SJSA1 (cell line): ENCODE measurements at places on chromosomes 3 and 15.

DNA sequence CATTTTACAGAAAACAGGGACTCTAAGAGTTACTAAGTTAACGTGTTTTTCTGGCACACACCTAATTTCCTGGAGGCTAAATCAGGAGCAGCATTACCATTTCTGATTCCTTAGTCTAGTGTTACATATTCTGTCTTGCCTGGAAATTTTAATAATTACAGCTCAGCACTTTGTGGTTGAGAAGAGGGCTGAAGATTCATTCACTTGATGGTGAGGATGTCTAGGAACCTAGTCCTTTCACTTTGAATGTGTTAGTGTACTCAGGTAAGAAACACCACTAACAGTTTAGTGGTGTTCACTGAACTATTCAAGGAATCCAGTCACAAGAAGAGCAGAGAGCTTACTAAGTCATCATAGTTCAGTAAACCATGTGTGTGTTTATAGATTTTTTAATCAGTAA, 102.8 kb downstream of the STT3B start:
- H3K4me3 ChIP-seq, result no peak overlapping the region
- no peak overlapping the region for H3K27ac ChIP-seq
- H3K36me3 ChIP-seq, result peaks cover 23% of the 10 kb centered on the region
- H3K27me3 ChIP-seq, result no peaks in the 10 kb centered on the region

- no peaks in the 10 kb centered on the region for H3K36me3 ChIP-seq
- H3K27me3 ChIP-seq, result no peaks in the 10 kb centered on the region
- no peak for DNase-seq
- H3K27ac ChIP-seq, result no peak overlapping the region
- no peaks in the 10 kb centered on the region for H3K4me1 ChIP-seq
- no peak overlapping the region for H3K4me3 ChIP-seq
Measured at GRCh38 chr15:22265056-22265945, 185.0 kb downstream of the OR4M2 start.

DNA sequence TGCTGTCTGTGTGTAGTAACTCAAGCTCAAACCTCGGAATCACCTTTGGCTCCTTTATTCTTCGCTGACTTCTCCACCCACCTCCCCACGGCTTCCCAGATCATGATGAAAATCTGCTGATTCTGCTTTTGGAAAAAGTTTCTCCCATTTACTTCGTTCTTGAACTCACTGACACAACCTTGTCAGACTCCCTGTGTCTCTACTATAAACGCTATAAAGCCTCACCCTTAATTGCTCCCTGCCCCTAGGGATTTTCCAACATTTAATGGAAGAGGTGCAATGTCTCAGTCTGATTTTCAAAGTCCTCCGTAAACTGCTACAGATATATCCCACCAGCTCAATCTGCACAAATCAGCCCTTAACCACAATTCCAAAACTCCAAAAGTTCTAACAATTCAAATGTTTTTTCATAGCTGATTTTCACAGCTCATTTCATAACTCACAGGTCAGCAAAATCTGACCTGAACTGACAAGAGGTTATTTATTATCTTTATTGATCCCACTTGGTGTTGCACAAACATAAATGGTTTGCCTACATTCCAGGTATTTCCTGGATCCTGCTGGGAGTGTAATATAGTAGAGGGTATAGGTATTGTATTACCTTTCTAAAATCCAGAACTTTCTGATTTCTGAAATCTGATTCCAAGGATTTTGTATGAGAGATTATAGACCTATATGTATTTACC, 129.4 kb downstream of the PLD1 start:
- no peak overlapping the region for H3K4me3 ChIP-seq
- H3K27ac ChIP-seq, result no peak overlapping the region
- no peaks in the 10 kb centered on the region for H3K27me3 ChIP-seq
- H3K36me3 ChIP-seq, result no peaks in the 10 kb centered on the region
- H3K4me1 ChIP-seq, result no peaks in the 10 kb centered on the region

GRCh38 chr15:29021857-29022256, 136.1 kb downstream of the APBA2 start:
- DNase-seq, result no peak
- no peak overlapping the region for H3K4me3 ChIP-seq
- no peaks in the 10 kb centered on the region for H3K4me1 ChIP-seq
- H3K36me3 ChIP-seq, result no peaks in the 10 kb centered on the region
- no peaks in the 10 kb centered on the region for H3K27me3 ChIP-seq

- H3K4me3 ChIP-seq, result no peak overlapping the region
- H3K27ac ChIP-seq, result no peak overlapping the region
- H3K4me1 ChIP-seq, result peaks cover 8% of the 10 kb centered on the region
- no peaks in the 10 kb centered on the region for H3K36me3 ChIP-seq
- H3K27me3 ChIP-seq, result no peaks in the 10 kb centered on the region
Measured at GRCh38 chr3:58214484-58215316, 3.9 kb upstream of the DNASE1L3 start.

- H3K27ac ChIP-seq, result peak overlapping the region; percentile 95
- no peaks in the 10 kb centered on the region for H3K27me3 ChIP-seq
- DNase-seq, result no peak
- no peaks in the 10 kb centered on the region for H3K36me3 ChIP-seq
- H3K4me3 ChIP-seq, result no peak overlapping the region
Measured at GRCh38 chr3:139301654-139302053, 42.2 kb upstream of the MRPS22 start.

DNA sequence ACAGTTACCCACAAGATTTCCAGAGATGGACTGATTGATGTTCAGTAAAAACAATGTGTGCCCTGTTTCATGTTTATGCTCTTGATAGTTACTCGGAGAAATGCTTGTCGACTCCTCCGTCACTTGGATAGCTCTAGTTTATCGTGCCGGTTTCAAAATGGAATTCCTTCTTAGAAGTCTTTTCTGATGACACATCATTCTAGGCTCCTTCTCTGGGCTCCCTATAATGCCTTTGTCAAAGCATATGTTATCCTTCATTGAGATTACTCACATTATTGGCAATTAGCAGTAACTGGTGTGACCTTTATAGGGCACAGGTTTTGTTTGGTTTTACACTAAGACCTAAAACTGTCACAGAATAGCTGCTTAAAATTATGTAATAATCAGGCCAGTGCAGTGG, 201.8 kb downstream of the CNTN6 start:
- H3K4me1 ChIP-seq, result no peaks in the 10 kb centered on the region
- no peak overlapping the region for H3K4me3 ChIP-seq
- no peak overlapping the region for H3K27ac ChIP-seq
- H3K36me3 ChIP-seq, result no peaks in the 10 kb centered on the region
- no peaks in the 10 kb centered on the region for H3K27me3 ChIP-seq

- no peaks in the 10 kb centered on the region for H3K4me1 ChIP-seq
- H3K27ac ChIP-seq, result no peak overlapping the region
- H3K36me3 ChIP-seq, result no peaks in the 10 kb centered on the region
- no peaks in the 10 kb centered on the region for H3K27me3 ChIP-seq
Measured at GRCh38 chr3:67048067-67048714, 50.1 kb downstream of the KBTBD8 start.

DNA sequence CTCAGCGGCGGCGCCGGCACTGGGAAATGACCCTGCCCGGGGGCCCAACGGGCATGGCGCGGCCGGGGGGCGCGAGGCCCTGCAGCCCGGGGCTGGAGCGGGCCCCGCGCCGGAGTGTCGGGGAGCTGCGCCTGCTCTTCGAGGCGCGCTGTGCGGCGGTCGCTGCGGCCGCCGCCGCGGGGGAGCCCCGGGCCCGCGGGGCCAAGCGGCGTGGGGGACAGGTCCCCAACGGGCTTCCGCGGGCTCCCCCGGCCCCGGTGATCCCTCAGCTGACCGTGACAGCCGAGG, 172 bp downstream of the ITPKA start:
- peak overlapping the region; percentile 52 for H3K4me3 ChIP-seq
- H3K36me3 ChIP-seq, result no peaks in the 10 kb centered on the region

- H3K36me3 ChIP-seq, result no peaks in the 10 kb centered on the region
- H3K4me1 ChIP-seq, result no peaks in the 10 kb centered on the region
- no peaks in the 10 kb centered on the region for H3K27me3 ChIP-seq
Measured at GRCh38 chr3:48492461-48493202, 11.3 kb downstream of the SHISA5 start.

DNA sequence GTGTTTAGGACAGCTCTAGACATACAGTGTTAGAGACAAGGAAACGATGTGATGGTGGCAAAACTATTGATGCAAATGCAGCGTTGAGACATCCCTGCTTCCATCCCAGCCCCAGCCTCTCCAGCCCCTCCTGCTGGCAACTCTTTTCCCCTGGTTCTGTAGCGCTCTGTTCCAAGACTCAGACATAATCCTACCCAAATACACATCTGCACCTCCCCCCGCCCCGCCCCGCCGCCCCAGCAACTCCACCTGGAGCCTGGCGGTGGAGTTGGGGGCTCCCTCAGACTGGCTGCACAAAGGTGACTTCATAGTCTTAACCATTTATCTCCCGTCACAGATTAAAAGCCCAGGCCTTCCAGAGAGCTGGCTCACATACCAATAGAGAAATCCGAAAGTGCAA, 7.2 kb upstream of the SEC22A start:
- no peaks in the 10 kb centered on the region for H3K27me3 ChIP-seq
- H3K27ac ChIP-seq, result no peak overlapping the region
- no peak for DNase-seq
- H3K4me3 ChIP-seq, result no peak overlapping the region
- no peaks in the 10 kb centered on the region for H3K4me1 ChIP-seq

DNA sequence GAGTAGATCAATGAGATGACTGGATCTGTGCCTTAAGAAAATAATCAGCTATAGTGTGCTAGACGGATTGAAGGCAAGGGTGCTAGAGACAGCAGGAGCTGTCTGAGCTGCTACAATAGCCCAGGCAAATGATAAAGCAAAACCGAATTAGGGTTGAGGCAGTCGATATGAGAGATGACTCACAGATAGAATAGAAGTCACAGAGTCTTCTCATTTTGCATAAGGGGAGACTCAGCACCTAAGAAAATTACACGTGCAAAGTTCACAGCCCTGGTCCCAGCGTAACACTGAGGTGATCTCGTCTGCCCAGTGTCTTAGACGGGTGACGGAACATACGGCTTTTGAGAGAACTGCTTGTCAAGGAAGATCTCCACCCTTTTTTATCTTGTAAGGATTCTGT, 11.6 kb downstream of the LPP start:
- no peaks in the 10 kb centered on the region for H3K27me3 ChIP-seq
- H3K4me1 ChIP-seq, result peaks cover 34% of the 10 kb centered on the region
- no peak overlapping the region for H3K4me3 ChIP-seq

GRCh38 chr3:19446687-19447086, 298.4 kb downstream of the KCNH8 start:
- H3K36me3 ChIP-seq, result no peaks in the 10 kb centered on the region
- no peak overlapping the region for H3K27ac ChIP-seq
- no peaks in the 10 kb centered on the region for H3K27me3 ChIP-seq
- H3K4me3 ChIP-seq, result no peak overlapping the region

DNA sequence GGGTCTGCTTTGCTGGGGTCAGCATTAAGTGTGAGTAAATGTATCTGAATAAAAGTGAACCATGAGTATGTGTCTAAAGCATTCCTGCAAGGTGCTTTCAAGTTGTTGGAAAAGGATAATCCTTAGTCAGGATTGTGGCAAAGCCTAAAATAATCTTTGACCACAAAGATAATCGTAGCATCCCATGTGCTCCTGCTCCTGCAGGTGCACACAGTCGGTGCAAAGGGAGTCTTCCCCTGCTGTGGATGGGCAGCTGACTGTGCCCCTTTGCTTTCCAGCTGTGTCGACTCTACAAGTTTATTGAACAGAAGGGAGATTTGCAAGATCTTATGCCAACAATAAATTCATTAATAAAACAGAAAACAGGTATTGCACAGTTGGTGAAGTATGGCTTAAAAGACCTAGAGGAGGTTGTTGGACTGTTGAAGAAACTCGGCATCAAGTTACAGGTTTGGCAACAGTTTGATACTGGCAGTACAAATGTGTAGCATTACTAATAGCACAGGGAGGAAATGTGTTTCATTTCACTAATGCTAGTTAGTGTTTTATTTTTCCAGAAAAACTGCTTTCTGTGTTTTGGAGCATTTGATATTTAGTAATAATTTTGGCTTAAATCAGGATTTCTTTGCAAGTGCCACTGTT, 22.6 kb downstream of the SRP14 start:
- DNase-seq, result no peak
- H3K4me3 ChIP-seq, result no peak overlapping the region
- H3K27ac ChIP-seq, result no peak overlapping the region
- no peaks in the 10 kb centered on the region for H3K27me3 ChIP-seq

- peaks cover 9% of the 10 kb centered on the region; the same call in 1 of the 2 replicates for H3K4me1 ChIP-seq
- H3K4me3 ChIP-seq, result no peak overlapping the region
- H3K36me3 ChIP-seq, result no peaks in the 10 kb centered on the region
- H3K27ac ChIP-seq, result peak overlapping the region; percentile 73
Measured at GRCh38 chr3:7978087-7978422, 523.6 kb upstream of the LMCD1 start.

GRCh38 chr15:90138071-90138833, 36.0 kb upstream of the IDH2 start:
- H3K4me1 ChIP-seq, result peaks cover 9% of the 10 kb centered on the region
- H3K4me3 ChIP-seq, result no peak overlapping the region
- DNase-seq, result no peak
- H3K36me3 ChIP-seq, result no peaks in the 10 kb centered on the region
- no peak overlapping the region for H3K27ac ChIP-seq
- no peaks in the 10 kb centered on the region for H3K27me3 ChIP-seq

DNA sequence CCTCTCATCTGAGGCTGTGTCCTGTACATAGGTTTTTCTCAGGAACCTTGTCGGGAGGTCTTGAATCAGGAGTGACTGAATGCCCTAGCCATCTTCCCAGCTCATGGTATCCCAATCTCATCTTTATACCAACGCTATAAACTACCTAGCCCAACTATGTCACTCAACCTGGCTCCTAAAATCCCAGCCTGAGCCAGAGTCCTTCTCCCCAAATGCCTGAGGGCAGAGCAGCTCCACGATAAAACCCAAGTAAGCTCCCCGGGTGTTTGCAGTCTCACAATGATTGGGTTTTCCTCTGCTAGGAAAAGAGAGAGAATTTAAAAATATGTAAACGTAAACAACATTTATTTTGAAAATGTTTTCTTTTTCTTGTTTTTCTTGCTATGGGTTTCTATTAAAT, 14.4 kb downstream of the EIF1B start:
- H3K36me3 ChIP-seq, result no peaks in the 10 kb centered on the region
- H3K4me1 ChIP-seq, result no peaks in the 10 kb centered on the region
- no peak overlapping the region for H3K4me3 ChIP-seq
- H3K27me3 ChIP-seq, result no peaks in the 10 kb centered on the region

GRCh38 chr3:185420762-185421161, 57.8 kb downstream of the MAP3K13 start:
- no peaks in the 10 kb centered on the region for H3K4me1 ChIP-seq
- DNase-seq, result no peak
- no peak overlapping the region for H3K4me3 ChIP-seq
- no peaks in the 10 kb centered on the region for H3K36me3 ChIP-seq
- no peaks in the 10 kb centered on the region for H3K27me3 ChIP-seq
